ENCODE measurements at places on chromosomes 7 and 10.
A peak's percentile ranks its signal among the peaks of the same experiment; 100 is the strongest.

DNA sequence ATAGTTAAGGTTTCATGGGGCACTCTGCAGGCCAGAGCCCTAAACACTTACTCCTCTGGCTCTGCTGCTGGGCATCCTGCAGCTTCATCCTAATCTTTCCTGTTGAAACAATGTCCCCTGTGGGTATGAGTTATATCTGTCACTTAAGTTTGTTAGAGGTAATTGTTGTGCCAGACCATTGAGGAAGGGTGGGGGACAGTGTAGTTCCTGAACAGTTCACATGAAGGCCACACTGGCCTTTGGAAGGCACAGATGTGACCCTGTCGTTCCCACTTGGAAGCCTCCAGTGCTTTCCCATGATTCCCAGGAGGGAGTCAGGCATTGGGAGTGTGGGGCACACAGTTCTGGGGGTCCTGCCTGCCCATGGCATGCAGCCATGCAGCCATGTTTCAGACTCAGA is 65.3 kb downstream of the WDFY4 start:
- DNase-seq, result no peak

- no peak for DNase-seq
Observed at GRCh38 chr7:3089493-3089892, 45.8 kb upstream of the CARD11 start.

GRCh38 chr7:74410772-74411171 is 42.9 kb upstream of the GTF2IRD1 start:
- no peak for DNase-seq

DNA sequence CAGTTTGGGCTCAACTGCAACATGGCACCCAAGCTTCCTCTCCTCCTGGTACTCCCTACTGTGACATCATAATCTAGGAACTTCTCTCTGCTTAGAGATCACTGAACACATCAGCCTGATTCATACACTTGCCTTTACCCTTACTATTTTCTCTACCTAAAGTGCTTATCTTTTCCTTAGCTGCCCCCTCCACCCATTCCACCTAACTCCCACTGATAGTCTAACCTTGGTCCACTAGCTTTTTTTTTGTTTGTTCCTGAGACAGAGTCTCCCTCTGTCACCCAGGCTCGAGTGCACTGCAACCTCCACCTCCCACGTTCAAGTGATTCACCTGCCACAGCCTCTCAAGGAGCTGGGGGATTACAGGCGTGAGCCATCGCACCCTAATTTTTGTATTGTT is 15.9 kb downstream of the CUL2 start:
- DNase-seq, result no peak

- no peak for DNase-seq
Observed at GRCh38 chr10:21481407-21481806, 44.1 kb downstream of the SKIDA1 start.

GRCh38 chr7:121214657-121215056 is 114.1 kb upstream of the WNT16 start:
- no peak for DNase-seq

GRCh38 chr7:121953164-121953563 is 80.2 kb downstream of the PTPRZ1 start:
- no peak for DNase-seq

- no peak for DNase-seq
Observed at GRCh38 chr10:107986571-107986970, 822.1 kb upstream of the SORCS1 start.

DNA sequence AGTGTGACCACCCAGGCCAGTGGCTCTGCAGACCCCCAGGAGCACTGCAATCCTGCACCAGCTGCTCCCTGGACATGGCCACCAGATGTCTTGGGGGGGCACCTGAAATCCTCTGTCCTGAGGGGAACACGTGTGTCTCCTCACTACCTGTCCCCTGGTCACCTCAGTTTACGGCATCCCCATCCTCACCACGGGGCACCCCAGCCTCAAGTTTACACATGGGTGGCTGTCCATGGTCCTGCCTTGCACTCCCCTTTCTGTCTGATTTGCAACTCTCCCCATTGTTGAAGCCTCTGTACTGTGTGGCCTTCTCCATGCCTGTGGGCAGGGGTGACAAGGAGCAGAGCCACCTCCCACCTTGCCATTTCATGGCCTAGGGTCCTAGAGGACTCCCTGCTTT is 67.2 kb downstream of the RAMP3 start:
- DNase-seq, result no peak

- no peak for DNase-seq
Observed at GRCh38 chr7:44217852-44218402, 17.1 kb downstream of the YKT6 start.

DNA sequence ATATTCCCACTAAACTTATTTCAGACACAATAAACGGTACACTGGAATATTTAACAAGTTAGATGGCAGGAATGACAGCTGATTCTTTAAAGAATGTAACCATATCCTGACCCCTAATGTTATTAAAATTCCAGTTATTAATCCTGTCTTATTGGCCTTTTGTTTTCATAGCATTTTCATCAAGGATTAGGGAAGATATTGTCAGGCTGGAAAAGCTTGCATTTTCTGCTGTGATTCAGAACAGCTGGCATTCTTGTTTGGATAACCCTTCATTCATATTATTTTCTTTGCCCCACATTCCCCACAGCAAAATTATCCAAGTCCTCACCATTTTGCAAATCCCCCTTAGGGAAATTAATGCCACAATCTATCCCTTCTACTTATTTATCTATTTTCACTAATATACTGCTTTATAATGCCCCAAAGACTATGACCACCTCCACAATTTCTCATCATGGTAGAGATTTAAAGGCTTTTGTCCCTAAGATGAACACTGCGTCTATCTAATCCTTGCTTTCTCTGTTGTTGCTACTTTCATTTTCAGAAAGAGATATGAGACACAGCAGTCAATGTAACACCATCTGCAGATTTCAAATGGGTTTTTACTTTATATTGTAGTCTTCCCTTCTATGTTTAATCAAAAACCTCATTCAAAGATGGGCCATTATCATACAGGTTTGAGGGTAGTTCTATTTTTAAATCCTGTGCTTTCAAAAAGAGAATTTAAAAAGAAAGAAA is 475.1 kb downstream of the PARD3 start:
- DNase-seq, result no peak

DNA sequence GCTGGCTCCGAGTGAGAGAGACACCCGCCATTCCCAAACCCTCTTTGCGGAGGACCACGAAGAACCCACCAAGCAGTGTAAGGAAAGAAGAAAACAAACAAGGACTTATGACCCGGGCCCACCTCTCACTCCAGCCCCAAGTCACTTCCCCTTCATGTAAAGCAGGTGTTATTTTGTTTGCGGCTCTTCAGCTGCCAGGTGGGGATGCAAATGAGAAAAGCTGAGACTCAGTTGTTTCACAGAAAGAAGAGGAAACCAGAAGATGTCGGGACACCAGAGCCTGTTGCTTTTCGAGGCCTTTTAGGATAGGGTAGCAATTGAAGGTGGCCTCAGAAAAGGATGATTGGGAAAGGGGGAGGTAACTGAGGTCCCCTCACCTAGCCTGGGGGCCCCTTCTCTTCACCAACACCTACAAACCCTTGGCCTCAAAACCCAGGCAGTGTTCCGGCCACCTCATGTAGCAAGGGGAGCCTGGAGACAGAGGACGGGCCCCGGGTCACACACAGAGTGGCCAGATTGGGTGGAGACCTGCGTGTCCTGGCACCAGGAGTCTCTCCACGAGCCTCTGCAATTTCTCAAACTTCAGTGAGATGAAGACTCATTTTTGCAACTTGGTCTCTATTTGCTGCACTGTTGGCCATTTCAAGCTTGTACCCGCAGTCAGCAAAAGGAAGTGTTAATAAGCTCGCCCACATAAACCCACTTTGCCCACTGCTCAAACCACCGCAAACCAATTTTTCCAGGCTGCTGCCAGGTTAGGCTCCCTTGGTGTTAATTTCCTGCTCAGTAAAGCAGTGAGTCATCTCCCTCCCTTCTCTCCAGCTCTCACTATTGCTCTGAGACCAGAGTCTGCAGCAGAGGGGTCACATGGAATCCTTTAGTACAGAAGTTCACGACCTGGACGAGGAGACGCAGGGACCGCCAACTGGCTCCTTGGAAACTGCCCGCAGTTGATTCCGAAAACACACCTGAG is 45.5 kb downstream of the AOC1 start:
- DNase-seq, result peak; percentile 46

GRCh38 chr10:121313119-121313875 is 284.9 kb downstream of the FGFR2 start:
- no peak for DNase-seq

DNA sequence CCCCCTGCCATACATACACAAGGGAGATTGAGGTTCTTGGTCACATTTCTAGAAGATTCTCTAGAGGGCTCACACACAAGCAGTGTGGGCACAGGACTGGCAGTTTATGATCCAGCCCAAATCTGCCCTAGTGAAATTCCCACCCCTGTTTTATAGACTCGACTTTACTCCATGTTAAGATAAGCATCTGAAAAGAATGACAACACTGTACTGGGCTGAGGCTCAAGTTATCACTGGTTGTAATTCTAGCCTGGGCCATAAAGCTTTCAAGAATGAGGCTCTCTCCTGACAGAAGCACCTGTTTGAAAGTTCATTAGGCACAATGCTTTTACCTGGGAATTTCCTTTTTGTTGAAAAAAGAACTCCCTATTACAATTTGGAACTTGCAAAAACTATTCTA is 195.6 kb upstream of the GLI3 start:
- no peak for DNase-seq

- no peak for DNase-seq
Observed at GRCh38 chr10:79093658-79094411, 25.1 kb downstream of the ZMIZ1 start.

DNA sequence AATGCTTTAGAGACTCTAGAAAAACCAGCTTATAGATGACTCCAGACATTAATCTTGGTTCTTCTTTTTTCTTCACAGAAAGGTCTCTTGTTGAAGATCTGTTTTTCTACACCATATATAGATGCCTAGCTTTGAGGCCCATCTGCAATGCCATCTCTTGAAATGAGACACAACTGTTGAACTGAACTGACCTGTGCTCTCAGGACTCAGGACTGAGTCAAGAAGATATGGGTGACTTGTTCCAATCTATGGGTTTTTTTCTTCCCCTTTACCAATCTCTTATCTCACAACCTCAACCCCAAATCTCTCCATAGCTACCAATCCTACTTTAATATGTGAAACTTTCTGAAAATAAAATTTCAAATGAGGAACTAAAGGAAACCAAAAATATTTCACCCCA is 194.7 kb downstream of the SNX13 start:
- no peak for DNase-seq

- DNase-seq, result no peak
Observed at GRCh38 chr7:82745820-82746219, 302.2 kb upstream of the CACNA2D1 start.

- no peak for DNase-seq
Observed at GRCh38 chr7:74455291-74455804, 1.6 kb downstream of the GTF2IRD1 start.

- no peak for DNase-seq
Observed at GRCh38 chr10:118204292-118204943, 137.7 kb downstream of the FAM204A start.

- DNase-seq, result no peak
Observed at GRCh38 chr7:51611937-51612336, 295.3 kb upstream of the COBL start.

DNA sequence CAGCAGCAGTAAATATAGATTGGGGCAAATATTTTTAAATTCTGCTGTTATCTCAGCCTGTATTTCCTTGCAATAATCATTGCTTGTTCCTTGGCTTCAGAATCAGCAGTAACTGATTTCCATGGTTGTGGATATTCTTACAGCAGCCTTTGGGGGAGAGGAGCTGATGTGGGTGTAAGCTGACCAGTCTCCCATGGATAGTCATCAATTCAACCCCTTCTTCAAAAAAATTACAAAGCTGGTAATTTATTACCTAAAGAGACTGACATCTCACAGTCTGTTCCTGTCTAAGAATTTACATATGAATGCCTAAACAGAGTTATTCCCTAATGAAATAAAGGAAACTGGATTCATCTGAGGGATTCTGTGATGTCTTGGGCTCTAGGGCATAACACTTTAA is 103.1 kb upstream of the CABCOCO1 start:
- no peak for DNase-seq

DNA sequence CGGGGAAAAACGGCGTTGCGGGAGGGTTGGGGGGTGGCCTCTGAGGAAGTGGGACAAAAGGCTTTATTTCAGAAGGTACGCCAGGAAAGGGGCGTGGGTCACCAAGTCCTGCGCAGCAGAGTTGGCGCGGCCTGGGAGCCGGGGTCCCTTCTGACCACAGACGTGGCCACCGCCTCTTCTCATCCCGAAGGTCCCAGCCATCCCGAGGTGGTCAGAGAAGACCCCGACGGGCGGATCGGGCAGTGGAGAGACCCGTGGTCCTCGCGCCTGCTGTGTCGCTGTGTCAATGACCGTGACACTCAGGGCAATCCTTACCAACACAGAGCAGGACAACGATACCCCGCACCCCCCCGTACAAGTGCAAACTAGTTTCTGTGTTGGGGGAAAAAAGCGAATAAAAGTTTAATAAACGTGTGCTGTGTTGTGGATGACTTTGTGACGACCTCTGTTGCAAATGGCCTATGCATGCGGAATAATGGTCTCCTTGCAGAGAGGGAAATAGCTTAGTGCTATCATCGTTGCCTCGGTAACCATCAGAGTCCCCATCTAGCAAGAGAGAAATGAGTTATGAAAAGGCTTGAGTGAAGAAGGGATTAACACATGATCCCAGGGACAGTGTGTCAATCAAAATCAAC is 19.4 kb upstream of the GATA3 start:
- peak; percentile 10 for DNase-seq

GRCh38 chr7:47428768-47429472 is 153.0 kb downstream of the TNS3 start:
- DNase-seq, result no peak

DNA sequence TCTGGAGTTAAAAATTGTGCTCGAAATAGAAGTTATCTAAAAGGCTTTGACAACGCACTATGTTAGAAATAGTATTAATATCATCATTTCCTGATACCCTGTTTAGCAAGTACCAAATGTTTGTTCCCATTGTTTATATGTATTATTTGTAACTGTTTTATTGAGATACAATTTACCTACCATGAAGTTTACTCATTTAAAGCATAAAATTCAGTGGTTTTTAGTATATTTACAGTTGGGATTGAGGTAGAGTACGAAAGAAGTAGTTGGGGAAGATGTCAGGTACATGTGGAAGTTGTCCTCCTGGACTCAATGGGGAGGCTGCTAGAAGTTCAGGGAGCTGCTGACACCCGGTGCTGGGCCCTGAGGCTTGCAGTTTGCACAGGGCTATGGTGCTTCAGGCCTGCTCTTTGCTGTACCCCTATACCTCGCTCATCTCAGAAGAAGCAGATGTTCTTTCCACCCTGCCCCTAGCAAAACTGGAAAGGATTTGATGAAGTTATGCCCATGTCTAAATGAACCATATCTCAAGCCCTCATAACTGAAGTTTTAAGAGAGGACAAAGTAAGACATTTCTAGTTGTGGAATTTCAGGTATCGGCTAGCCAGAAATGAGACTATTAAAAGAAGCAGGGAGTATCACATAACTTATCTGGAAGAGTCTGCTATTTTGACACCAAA is 25.2 kb upstream of the WNT16 start:
- no peak for DNase-seq

DNA sequence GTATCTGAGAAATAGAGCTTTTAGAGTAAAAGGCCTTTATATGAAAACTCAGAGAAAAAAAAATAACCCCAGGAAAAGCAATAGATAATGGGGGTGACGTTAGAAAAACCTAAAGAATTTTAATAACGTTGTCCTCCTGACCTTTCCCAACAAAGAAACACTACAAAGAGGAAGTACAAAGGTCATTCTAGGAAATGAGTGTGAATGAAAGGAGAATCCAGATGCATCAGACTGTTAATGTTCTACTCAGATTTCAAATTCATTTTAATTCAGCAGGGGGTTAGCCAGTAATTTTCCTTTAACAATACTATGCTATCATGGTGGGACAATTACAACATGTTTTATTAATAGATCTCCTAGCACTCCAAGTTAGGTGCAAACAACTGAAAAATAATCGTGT is 73.8 kb upstream of the CDK1 start:
- DNase-seq, result no peak

GRCh38 chr7:113366122-113366521 is 247.8 kb upstream of the SMIM30 start:
- no peak for DNase-seq
